HFFc6 (cell line): ENCODE measurements at places on chromosomes 1 and 21. TPM values are rescaled to one million over a fixed set of nuclear protein-coding genes. Genes with fewer than 3 reads are reported as not detected.

The FCGR1A gene
- not detected in 2 replicates for total RNA-seq

The KCNJ9 gene
- not detected in 2 replicates for total RNA-seq

The MPZ gene
- 0.51 to 0.68 TPM in 2 of 3 replicates, not detected in the other for total RNA-seq

The TMEM240 gene
- 2.8 to 4.7 TPM (median 3.9 TPM) in 3 replicates for total RNA-seq

The GPA33 gene
- not detected in 2 replicates for total RNA-seq

The AQP10 gene
- not detected in 3 replicates for total RNA-seq

The KRTAP7-1 gene
- not detected in 3 replicates for total RNA-seq

The DMBX1 gene
- not detected in 3 replicates for total RNA-seq

The NBPF6 gene
- total RNA-seq: not detected in 3 replicates

The VAV3 gene
- total RNA-seq: 0.33 TPM in 1 of 3 replicates, not detected in the others

The SDC3 gene
- total RNA-seq: 50.9 to 59.1 TPM (median 54.9 TPM) in 3 replicates

GRCh38 chr1:99808391-99809115 is 41.6 kb upstream of the AGL start:
- peak; percentile 92 for DNase-seq

DNA sequence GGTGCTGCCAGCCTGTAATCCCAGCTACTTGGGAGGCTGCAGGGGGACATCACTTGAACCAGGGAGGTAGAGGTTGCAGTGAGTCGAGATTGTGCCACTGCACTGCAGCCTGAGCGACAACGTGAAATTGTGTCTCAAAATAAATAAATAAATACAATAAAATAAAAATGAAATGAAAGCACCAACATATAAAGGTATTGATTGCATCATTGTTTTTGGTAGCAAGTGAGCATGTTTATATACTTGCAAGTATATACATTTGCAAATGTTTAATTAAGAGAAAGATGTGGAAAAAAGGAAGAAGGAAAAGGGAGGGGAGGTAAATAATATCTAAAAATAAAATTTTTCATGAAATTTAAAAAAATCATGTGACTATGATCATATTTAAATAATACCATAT is 32.8 kb upstream of the NRIP1 start:
- DNase-seq: no peak

- no peak for DNase-seq
These were observed 27.7 kb downstream of the DNAJC11 start for GRCh38 chr1:6673816-6674398.

DNA sequence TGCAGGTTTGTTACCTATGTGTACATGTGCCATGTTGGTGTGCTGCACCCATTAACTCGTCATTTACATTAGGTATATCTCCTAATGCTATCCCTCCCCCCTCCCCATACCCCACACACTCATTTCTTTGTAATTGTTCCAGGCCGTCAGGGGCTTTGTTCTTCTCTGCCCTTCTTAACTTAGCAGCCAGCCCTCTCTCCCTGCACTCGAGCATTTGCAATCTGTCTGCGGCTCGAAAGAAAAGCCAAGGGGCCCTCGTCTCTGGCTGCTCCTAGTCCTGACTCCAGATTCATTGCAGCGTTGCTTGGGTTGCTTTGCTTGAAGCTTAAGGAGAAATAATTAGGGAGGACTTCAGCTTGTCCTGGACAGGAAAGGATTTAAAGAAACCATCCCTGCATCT is 85.7 kb downstream of the ATP1A1 start:
- no peak for DNase-seq

GRCh38 chr1:70847013-70847412 is 200.6 kb downstream of the PTGER3 start:
- no peak for DNase-seq

GRCh38 chr1:236023926-236024565 is 40.8 kb downstream of the NID1 start:
- no peak for DNase-seq

- DNase-seq: peak; percentile 87
These were observed 20.1 kb downstream of the PPT1 start for GRCh38 chr1:40076895-40077312.

DNA sequence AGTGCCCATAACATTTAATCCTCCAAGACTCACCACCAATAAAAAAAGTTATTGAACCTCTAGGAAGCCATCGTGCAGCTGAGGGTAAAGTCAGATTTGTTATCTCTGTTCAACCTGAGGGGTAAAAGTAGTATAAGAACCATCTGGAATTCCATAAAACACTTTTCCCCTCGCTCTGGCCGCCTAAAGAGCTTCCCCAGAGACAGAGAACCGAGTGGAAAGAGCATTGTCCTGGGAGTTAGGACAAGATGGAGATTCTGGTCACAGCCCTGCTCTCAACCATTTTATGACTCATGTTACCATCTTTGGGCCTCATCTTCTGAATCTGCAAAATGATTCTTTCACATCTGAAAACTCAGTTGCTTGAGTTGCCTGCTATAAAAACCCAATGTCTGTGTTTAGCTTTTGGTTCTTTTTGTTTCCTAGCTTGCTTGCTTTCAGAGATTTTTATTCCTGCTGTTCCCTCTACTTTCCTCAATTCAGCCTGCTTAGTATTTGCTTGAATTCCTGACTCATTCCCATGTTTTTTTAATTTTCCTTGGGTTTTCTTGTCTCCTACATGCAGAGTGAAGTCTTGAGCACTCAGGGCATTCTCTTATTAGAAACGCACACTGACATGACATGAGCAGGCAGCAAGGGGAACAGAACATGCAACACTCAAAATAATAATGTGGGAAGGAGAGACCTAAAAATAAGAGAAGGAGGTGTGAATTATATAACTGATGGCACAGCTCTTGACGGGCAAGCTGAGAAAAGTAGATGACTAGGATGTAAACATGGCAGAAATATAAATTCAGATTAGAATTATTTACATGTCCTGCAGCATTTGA is 1.7 kb downstream of the EPHX4 start:
- no peak for DNase-seq

- no peak for DNase-seq
These were observed 33.3 kb upstream of the KIF26B start for GRCh38 chr1:245121523-245121922.

- no peak for DNase-seq
These were observed 57.7 kb downstream of the DMAP1 start for GRCh38 chr1:44270686-44271628.

DNA sequence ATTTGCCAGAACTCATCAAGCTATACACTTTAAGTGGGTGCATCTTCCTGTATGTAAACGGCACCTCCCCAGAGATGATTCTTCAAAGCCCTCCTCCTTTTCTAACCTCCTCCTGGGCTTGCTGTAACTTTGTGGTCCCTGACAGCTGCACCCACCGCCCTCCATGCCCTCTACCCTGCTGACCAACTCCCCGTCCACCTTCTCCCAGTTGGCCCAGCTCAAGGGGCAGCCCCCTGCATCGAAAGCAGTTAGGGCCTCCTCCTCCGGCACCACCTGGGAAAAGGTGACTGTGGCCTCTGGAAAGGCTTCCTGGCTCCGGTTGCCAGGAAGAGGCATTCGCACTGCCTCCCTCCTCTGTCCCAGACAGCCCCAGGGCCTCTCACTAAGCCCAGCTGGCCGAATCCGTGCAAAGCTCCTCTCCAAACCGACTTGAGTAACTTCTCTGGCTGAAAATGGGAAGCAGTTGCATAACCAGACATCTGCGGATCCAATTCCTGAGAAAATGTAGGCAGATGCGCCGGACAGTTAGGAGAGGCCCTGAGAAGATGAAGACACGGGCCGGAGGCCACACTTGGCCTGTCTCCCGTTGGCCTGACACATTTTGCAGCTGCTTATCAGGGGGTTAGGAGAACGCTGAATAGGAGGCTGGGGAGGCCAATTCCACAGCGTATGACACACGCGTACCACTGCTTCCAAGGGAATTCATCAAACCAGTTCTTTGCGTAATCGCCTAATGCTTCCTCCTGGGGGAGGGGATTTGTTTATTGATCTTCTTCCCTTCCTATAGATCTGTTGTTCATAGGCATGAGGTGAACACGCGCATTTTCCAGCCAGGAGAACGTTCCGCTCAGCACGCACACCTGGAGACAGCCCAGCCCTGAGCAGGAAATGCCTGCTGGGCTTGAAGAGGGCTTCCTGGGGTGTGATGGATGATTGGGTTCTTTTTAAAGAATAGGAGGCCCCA is 48.7 kb upstream of the COL6A2 start:
- DNase-seq: peak; percentile 98

DNA sequence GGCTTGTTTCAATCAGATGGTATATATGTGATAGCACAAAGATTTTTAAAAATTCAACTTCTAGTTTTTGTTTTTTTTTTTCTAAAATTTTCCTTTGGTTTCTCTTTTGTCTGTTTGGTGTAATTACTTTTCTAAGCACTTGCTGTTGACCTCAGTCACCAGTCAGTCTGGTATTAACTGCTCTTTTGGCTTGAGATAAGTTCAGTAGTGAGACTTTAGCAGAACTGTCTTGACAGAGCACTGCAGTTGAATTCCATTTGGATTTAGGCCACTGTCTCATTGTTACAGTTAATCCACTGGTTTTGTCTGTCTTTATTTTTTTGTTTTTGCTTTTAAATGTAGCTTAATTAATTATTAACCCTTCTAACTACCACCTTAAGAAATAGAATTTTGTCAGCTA is 36.2 kb downstream of the OSBPL9 start:
- DNase-seq: no peak

DNA sequence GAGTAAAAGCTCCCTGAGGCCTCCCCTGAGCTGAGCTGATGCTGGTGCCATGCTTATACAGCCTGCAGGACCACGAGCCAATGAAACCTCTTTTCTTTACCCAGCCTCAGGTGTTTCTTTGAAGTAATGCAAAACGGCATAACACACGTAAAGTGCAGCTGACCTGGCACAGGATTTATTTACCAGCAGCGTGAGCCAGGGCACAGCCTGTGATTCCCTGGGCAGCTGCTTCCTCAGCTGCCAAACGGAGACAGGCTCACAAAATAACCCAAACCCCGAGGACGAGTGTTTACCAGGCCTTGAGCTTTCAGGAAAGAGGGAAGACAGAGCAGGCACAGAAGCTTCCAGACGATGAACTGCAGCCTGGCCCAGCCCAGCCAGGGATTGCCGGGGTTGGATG is 120.6 kb upstream of the ARHGEF16 start:
- no peak for DNase-seq

DNA sequence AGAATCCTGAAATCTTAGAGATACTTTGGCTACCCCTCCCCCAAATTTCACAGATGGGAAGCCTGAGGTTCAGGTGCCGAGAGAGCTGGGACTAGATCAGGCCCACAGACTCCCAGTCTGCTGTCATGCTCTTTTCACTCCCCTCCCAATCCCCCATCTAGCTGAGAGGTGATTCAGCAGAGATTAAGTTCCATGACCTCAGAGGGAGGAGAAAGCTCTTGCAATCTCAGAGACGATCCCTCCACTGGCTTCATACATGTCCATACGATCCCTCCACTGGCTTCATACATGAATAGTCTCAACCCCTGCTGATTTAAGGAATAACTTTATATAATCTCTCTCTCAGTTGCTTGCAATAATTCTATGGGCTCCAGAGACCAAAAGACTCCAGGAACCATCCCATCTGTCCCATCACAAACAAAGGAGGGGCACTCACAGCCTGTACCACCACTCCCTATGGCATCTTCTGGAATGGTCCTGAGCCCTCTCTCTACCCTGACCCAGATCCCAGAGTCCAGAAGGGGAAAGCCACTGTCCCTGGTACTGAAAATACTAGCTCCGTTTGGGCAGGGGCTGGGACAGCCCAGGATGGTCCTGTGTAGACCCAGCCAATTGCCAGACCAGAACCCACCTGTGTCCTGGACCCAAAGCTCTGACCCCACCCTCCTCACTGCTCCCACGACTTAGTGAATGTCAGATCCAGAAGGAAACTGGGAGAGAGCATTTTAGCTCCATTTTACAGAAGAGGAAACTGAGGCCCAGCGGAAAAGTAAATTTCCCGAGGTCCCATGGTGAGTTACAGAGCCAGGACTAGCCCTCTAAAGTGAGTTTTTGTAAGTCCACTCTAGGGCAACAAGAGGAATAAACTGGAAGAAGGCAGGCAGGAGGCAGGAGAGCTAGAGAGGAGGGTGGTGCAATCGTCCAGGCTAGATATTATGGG is 27.1 kb downstream of the RIMS3 start:
- no peak for DNase-seq

GRCh38 chr21:16441789-16442188 is 712.0 kb downstream of the USP25 start:
- no peak for DNase-seq

- peak; percentile 88 for DNase-seq
These were observed 316.9 kb upstream of the SGIP1 start for GRCh38 chr1:66217021-66217420.

- peak; percentile 85 for DNase-seq
These were observed 17.2 kb downstream of the CTNNBIP1 start for GRCh38 chr1:9892563-9893528.

DNA sequence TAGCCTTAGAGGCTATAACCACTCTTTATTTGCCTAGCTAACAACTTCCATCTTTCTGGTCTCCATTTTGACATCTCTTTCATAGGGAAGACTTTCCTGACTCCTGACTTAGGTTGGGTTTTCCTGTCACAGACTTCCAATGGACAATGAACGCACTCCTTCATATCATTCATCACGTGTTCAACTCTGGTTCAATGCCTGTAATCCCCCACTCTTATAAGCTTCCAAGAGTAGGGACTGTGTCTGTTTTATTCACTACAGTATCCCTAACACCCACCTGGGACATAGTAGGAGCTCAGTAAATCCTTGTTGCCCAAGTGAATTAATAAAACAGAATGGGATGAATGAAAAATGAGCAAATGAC is 4.6 kb downstream of the SLAMF1 start:
- DNase-seq: no peak

DNA sequence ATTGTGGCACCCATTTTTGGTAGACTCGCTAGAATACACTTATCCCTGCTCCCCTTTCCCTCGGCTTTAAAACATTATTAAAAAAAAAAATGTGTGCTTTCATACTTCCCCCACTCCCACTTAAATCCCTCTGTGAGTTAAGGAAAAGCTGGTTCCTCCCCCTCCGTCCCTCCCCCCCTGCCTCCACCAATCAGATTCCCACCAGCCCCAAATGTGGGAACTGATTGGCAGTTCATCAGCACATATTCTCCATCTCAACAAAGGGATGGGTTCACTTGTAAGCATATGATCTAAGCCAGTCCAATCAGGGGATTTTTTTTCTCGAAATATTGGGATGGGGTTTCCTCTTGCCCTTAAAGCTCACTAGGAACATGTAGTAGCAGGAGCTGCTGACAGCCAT is 10.8 kb upstream of the FYB2 start:
- no peak for DNase-seq

GRCh38 chr1:29579821-29580425 is 343.6 kb downstream of the PTPRU start:
- DNase-seq: peak; percentile 36

DNA sequence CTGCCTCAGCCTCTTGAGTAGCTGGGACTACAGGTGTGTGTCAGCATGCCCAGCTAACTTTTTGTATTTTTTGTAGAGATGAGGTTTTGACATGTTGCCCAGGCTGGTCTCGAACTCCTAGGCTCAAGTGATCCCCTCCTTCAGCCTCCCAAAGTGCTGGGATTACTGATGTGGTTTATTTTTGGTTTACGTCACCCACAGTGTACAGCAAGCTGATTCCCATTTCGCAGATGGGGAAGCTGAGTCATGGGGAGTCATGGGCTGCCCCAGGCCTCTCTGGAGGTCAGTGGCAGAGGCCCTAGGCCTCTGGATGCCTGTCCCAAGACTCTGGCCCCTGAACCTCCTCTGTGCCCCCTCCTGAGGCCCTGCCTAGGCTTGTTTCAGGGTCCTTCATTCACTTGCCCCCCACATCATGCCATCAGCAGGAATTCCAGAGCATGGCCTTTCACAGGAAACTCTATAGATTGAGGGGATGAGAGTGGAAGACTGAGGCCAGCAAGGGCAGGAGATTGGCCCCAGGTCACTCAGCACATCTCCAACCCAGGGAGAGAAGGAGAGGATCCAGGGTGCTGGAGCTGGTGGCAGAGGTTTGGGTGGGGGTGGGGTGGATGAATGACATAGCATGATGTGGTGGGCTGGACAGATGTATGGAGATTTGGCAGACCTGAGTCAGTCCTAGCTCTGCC is 266.0 kb downstream of the PTPRU start:
- no peak for DNase-seq
